ENCODE measurements at places on chromosomes 4 and X. TPM values are rescaled to one million over a fixed set of nuclear protein-coding genes. Genes with fewer than 3 reads are reported as not detected.

GRCh38 chr4:146108756-146109155, 66.8 kb upstream of the LSM6 start:
- DNase-seq, result no peak
- no peak overlapping the region for H3K27ac ChIP-seq
- no peaks in the 10 kb centered on the region for H3K36me3 ChIP-seq
- no peaks in the 10 kb centered on the region for H3K27me3 ChIP-seq
- no peak overlapping the region for H3K4me3 ChIP-seq

GRCh38 chr4:141240259-141240658, 19.6 kb downstream of the ZNF330 start:
- H3K4me1 ChIP-seq, result no peaks in the 10 kb centered on the region
- H3K4me3 ChIP-seq, result no peak overlapping the region
- no peaks in the 10 kb centered on the region for H3K27me3 ChIP-seq
- no peak for DNase-seq

GRCh38 chr4:153181293-153181692, 22.9 kb upstream of the TRIM2 start:
- no peak overlapping the region for H3K27ac ChIP-seq
- no peak overlapping the region for H3K4me3 ChIP-seq
- no peaks in the 10 kb centered on the region for H3K36me3 ChIP-seq
- DNase-seq, result no peak

DNA sequence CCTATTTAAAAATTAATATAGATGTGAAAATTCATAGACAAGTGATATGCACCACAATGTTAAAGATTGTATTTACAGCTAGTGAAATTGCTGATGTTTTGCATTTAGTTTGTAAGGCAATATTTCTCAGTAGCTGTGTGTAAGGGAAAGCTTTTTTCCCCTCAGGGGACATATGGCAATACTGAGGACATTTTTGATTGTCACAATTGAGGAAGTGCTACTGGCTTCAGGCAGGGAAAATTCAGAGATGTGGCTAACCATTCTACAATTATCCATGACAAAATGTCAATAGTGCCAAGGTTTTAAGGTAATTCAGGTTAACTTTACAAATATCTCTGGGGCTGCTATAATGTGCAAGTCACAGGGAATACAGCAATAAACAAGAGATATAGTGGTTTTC, 66.1 kb upstream of the IL15 start:
- H3K36me3 ChIP-seq, result no peaks in the 10 kb centered on the region
- no peak for DNase-seq
- no peak overlapping the region for H3K4me3 ChIP-seq
- peaks cover 9% of the 10 kb centered on the region for H3K4me1 ChIP-seq
- H3K27ac ChIP-seq, result no peak overlapping the region

GRCh38 chr4:68147079-68147478, 17.4 kb upstream of the TMPRSS11F start:
- DNase-seq, result no peak
- H3K4me1 ChIP-seq, result peaks cover under 1% of the 10 kb centered on the region
- H3K36me3 ChIP-seq, result no peaks in the 10 kb centered on the region

DNA sequence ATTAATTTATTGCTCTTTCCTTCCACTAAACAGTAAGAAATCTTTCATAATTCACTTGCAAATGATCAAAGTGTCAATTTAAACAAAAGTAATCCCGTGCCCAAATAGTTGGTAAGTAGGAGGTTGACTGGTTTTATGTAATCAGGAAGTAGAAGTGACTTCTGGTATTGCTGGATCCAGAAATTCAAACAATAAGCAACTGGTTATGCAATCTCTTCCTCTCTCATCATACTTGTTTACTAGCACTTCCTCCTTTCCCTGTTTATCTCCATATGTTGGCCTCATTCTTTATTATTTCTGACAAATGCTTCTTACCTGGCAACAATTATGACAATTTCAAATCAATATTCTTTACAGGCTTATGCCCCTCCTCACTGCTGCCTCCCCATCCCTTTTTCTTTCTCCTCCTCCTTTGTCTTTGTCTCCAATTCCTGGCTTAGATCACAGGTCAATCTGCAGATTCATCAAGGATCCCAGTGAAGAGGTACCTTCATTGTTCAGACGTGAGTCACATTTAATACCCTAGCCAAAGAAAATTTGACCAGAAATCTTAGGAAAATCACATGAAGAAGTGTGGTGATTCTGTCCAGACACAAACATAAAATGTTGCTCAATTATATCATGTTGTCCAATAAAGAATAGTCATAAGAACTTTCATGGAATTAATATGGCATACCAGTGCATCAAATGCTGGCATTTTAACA, 323.2 kb upstream of the PCDH7 start:
- no peaks in the 10 kb centered on the region for H3K4me1 ChIP-seq
- H3K4me3 ChIP-seq, result no peak overlapping the region
- no peak overlapping the region for H3K27ac ChIP-seq
- H3K27me3 ChIP-seq, result no peaks in the 10 kb centered on the region

GRCh38 chr4:19756661-19757060, 495.0 kb upstream of the SLIT2 start:
- DNase-seq, result no peak
- no peak overlapping the region for H3K27ac ChIP-seq
- H3K36me3 ChIP-seq, result no peaks in the 10 kb centered on the region
- H3K4me1 ChIP-seq, result no peaks in the 10 kb centered on the region
- H3K27me3 ChIP-seq, result no peaks in the 10 kb centered on the region
- H3K4me3 ChIP-seq, result no peak overlapping the region

- H3K36me3 ChIP-seq, result no peaks in the 10 kb centered on the region
- H3K27ac ChIP-seq, result no peak overlapping the region
- H3K4me3 ChIP-seq, result no peak overlapping the region
- H3K4me1 ChIP-seq, result no peaks in the 10 kb centered on the region
These were observed 285.0 kb downstream of the ASMT start for GRCh38 chrX:1899841-1900240.

GRCh38 chr4:36317721-36318120, 36.3 kb downstream of the DTHD1 start:
- H3K27me3 ChIP-seq, result no peaks in the 10 kb centered on the region
- no peak overlapping the region for H3K27ac ChIP-seq
- no peaks in the 10 kb centered on the region for H3K36me3 ChIP-seq
- H3K4me3 ChIP-seq, result no peak overlapping the region
- no peaks in the 10 kb centered on the region for H3K4me1 ChIP-seq

GRCh38 chr4:143183513-143184216, 1.1 kb upstream of the USP38 start:
- H3K27ac ChIP-seq, result peak overlapping the region; percentile 94
- no peaks in the 10 kb centered on the region for H3K27me3 ChIP-seq
- H3K4me3 ChIP-seq, result peak overlapping the region; percentile 85

- H3K27ac ChIP-seq, result no peak overlapping the region
- no peak overlapping the region for H3K4me3 ChIP-seq
- DNase-seq, result no peak
- no peaks in the 10 kb centered on the region for H3K27me3 ChIP-seq
- peaks cover 5% of the 10 kb centered on the region for H3K4me1 ChIP-seq
These were observed 318.8 kb upstream of the NOCT start for GRCh38 chr4:138696771-138697170.

DNA sequence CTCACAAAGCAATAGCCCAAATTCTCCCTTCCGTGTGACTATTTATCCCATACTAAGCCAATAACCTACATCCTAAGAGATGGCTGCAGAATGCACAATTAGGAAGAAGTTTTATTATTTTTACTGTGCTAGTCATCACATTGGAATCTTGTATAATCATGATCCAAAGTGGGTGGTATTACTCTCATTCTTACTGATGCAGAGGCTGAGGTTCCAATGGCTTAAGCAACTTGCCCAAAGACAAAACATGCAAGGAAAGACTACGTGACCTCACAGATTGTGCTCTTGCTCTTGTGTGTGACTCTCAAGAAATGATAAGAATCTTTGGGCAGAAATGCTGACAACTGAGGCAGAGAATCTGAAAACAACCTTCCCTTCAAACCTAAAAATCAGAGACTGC, 212.2 kb downstream of the LDB2 start:
- H3K36me3 ChIP-seq, result no peaks in the 10 kb centered on the region
- H3K4me1 ChIP-seq, result no peaks in the 10 kb centered on the region
- H3K27me3 ChIP-seq, result no peaks in the 10 kb centered on the region
- no peak overlapping the region for H3K27ac ChIP-seq

GRCh38 chr4:88008122-88008742, 797 bp downstream of the PKD2 start:
- H3K4me3 ChIP-seq, result peak overlapping the region; percentile 74
- no peaks in the 10 kb centered on the region for H3K27me3 ChIP-seq
- H3K27ac ChIP-seq, result peak overlapping the region; percentile 40
- DNase-seq, result peak; percentile 27
- peaks cover 21% of the 10 kb centered on the region for H3K4me1 ChIP-seq

DNA sequence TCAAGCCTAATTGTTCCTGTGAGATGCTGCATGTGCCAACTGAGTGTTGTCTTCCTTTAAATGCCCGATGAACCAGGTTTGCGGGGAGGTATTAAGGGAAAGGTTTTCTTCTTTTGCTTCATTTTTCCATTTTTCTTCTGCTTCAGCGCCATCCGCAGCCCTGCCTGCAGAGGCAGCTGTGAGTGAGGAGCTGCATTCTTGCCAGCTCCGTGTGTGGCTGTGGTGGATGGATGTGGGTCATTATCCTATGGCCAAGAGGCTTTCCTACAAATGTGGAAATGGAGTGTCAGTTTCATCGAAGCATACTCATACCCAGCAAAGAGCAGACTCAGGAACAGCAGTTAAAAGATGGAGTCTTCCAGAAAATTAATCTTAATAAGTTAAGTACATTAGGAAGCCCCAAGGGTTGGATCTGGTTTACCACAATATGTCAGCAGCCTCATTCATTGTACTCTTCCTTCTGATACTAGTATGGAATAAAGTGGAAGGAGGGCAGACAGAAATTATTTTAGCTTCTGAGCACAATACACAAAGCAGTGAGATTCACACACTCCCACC, 37.6 kb downstream of the TNIP3 start:
- H3K4me1 ChIP-seq, result no peaks in the 10 kb centered on the region
- H3K4me3 ChIP-seq, result no peak overlapping the region
- no peak overlapping the region for H3K27ac ChIP-seq
- DNase-seq, result no peak

GRCh38 chr4:89242216-89242615, 65.4 kb downstream of the GPRIN3 start:
- no peaks in the 10 kb centered on the region for H3K36me3 ChIP-seq
- H3K27me3 ChIP-seq, result no peaks in the 10 kb centered on the region
- H3K4me1 ChIP-seq, result no peaks in the 10 kb centered on the region
- no peak overlapping the region for H3K27ac ChIP-seq
- H3K4me3 ChIP-seq, result no peak overlapping the region
- no peak for DNase-seq

DNA sequence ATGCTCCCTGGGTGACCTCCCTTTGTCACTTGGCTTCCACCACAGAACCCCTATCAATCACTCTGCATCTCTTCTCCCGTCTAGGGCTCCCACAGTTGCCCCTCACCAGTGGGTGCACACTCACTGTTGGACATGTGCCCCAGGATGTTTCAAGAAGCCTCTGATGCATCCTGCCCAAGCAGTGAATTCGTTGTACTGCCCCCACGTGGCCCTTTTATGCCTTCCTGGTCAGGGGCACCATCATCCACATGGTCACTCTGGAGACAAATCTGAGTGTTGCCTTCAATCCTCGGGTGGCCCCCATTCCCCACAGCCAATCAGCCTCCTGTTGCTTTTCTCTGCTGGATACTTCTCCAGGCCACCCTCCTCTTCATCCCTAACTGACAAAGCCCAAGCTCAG, 12.2 kb downstream of the ITIH6 start:
- no peaks in the 10 kb centered on the region for H3K4me1 ChIP-seq
- H3K36me3 ChIP-seq, result peaks cover 7% of the 10 kb centered on the region
- peaks cover 2% of the 10 kb centered on the region for H3K27me3 ChIP-seq
- no peak overlapping the region for H3K4me3 ChIP-seq
- no peak overlapping the region for H3K27ac ChIP-seq

DNA sequence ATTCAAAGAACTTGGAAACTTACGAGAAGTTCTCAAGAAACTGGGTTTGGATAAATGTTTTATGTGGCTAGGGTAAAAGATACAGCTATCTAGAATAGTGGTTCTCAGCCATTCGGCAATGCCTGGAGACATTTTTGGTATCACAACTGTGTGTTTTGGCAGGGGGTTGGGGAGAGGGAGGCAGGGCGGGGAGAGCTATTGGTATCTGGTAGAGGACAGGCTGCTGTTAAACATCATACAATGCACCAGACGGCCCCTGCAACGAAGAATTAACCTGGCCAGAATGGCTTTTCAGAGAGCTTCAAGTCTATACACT, 50.8 kb upstream of the MND1 start:
- H3K27me3 ChIP-seq, result no peaks in the 10 kb centered on the region
- no peak overlapping the region for H3K4me3 ChIP-seq
- H3K36me3 ChIP-seq, result peaks cover 10% of the 10 kb centered on the region
- peak overlapping the region; percentile 77 for H3K27ac ChIP-seq
- no peak for DNase-seq

DNA sequence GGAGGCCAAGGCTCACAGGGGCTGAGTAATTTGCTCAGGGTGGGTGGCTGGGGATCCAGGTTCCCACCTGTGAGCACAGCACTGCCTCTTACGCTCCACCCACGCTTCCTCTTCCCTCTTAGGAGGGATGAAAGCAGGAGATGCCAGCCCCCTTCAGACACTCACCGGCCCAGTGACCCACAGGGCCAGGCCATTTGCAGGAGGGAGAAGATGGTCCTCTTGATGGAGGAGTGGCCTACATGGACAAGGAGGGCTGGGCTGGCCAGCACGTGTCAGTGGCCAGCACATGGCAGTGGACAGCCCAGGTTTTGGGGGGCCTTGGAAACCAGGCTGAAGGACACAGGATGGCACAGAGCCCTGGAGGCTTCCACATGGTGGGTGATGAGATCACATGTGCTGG, 108.1 kb upstream of the PSAPL1 start:
- H3K27ac ChIP-seq, result no peak overlapping the region
- no peak for DNase-seq
- H3K4me3 ChIP-seq, result no peak overlapping the region
- peaks cover 45% of the 10 kb centered on the region for H3K27me3 ChIP-seq
- no peaks in the 10 kb centered on the region for H3K4me1 ChIP-seq

DNA sequence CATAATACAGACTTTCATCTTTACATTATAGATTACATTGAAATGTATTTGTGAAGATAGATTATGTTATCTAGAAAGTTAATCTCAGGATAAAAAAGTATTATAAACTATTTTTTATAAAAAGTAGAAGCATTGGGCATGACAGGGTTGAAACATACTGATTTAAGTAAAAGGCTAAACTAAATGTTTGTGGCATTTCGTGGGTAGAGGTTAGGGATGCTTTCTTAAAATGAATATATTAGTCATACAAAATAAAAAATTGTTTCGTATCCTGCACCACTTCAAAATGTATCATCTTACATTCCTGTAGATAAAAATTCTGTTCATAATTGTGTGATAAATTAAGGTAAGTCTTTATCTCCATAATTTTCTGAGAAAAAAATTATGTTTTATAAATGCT, 603.6 kb downstream of the SPRY1 start:
- no peaks in the 10 kb centered on the region for H3K36me3 ChIP-seq
- H3K4me3 ChIP-seq, result no peak overlapping the region
- H3K4me1 ChIP-seq, result no peaks in the 10 kb centered on the region

- H3K27ac ChIP-seq, result no peak overlapping the region
- no peak for DNase-seq
- H3K4me3 ChIP-seq, result no peak overlapping the region
- peaks cover 68% of the 10 kb centered on the region for H3K27me3 ChIP-seq
These were observed 104.7 kb downstream of the NHSL2 start for GRCh38 chrX:72015383-72015782.

- H3K27ac ChIP-seq, result no peak overlapping the region
- no peaks in the 10 kb centered on the region for H3K36me3 ChIP-seq
- no peak for DNase-seq
- no peaks in the 10 kb centered on the region for H3K4me1 ChIP-seq
These were observed 181.2 kb upstream of the PPP3CA start for GRCh38 chr4:101528526-101528925.

The MAGEB17 gene
- not detected for total RNA-seq

The ARHGAP36 gene
- not detected for total RNA-seq

The MAGEB5 gene
- not detected for total RNA-seq

The NUP62CL gene
- total RNA-seq, result 18.0 TPM

The AFM gene
- total RNA-seq, result not detected

The PRSS12 gene
- total RNA-seq, result 48.7 TPM

The SPANXN3 gene
- total RNA-seq, result not detected

The RHOXF1 gene
- not detected for total RNA-seq

The HGFAC gene
- total RNA-seq, result not detected
